Osteocyte (in vitro differentiated cells): ENCODE measurements at places on chromosomes 2 and 18. TPM values are rescaled to one million over a fixed set of nuclear protein-coding genes. Genes with fewer than 3 reads are reported as not detected.
A peak's percentile ranks its signal among the peaks of the same experiment; 100 is the strongest.

DNA sequence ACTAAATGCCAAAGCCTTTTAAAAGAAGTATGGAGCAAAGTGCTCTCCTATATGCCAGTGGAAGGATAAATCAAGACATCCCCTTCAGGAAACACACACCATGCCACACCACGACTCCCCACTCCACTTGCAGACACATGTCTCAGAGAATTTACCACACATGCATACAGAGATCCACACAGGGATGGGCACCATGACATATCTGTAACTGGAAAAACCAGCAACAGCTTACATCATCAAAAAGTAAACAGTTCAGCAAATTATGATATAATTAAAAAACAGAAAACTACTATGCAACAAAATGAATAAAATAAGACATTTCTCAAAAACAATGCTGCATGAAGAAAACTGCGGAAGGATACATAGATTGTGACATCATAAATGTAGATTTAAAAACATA is 29.6 kb downstream of the RBMS1 start:
- H3K27me3 ChIP-seq: no peaks in the 10 kb centered on the region
- H3K4me3 ChIP-seq: no peak overlapping the region
- DNase-seq: no peak
- H3K27ac ChIP-seq: no peak overlapping the region

DNA sequence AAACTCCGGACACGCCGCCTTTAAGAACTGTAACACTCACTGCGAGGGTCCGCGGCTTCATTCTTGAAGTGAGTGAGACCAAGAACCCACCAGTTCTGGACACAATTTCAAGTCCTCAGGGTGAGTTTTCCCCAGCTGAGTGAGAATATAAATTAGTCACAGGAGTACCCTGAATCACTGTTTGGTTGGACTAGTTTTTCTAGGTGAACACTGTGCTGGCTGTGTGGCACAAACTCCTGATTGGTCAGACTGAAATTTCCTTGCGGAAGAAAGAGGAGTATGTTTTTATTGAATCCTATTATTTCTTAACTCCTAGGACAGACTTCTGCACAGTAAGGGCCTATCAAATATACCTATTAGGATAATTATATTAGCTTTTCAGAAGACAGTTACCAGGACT is 288.1 kb upstream of the UBE2E3 start:
- no peaks in the 10 kb centered on the region for H3K27me3 ChIP-seq
- H3K4me3 ChIP-seq: no peak overlapping the region
- no peaks in the 10 kb centered on the region for H3K36me3 ChIP-seq
- no peaks in the 10 kb centered on the region for H3K4me1 ChIP-seq

GRCh38 chr2:190875891-190876290 is 4.7 kb upstream of the GLS start:
- H3K27me3 ChIP-seq: no peaks in the 10 kb centered on the region
- DNase-seq: no peak
- no peak overlapping the region for H3K27ac ChIP-seq
- no peaks in the 10 kb centered on the region for H3K36me3 ChIP-seq
- peaks cover 18% of the 10 kb centered on the region for H3K4me1 ChIP-seq

GRCh38 chr18:2237706-2238105 is 333.6 kb downstream of the METTL4 start:
- peaks cover 17% of the 10 kb centered on the region for H3K4me1 ChIP-seq
- H3K27ac ChIP-seq: no peak overlapping the region
- DNase-seq: no peak
- H3K27me3 ChIP-seq: peaks cover 13% of the 10 kb centered on the region
- no peak overlapping the region for H3K4me3 ChIP-seq

- H3K4me3 ChIP-seq: no peak overlapping the region
- H3K36me3 ChIP-seq: no peaks in the 10 kb centered on the region
- peaks cover 25% of the 10 kb centered on the region for H3K27me3 ChIP-seq
- H3K27ac ChIP-seq: no peak overlapping the region
- no peak for DNase-seq
These were observed 29.0 kb downstream of the LGALSL start for GRCh38 chr2:64482765-64483504.

GRCh38 chr2:52571380-52572347 is 1195.9 kb upstream of the CHAC2 start:
- DNase-seq: peak; percentile 83
- no peaks in the 10 kb centered on the region for H3K27me3 ChIP-seq
- no peak overlapping the region for H3K27ac ChIP-seq
- H3K4me1 ChIP-seq: no peaks in the 10 kb centered on the region

GRCh38 chr2:113198790-113199612 is 25.2 kb downstream of the PSD4 start:
- peak; percentile 93 for DNase-seq
- peaks cover 24% of the 10 kb centered on the region for H3K4me1 ChIP-seq
- H3K36me3 ChIP-seq: no peaks in the 10 kb centered on the region
- H3K27ac ChIP-seq: peak overlapping the region; percentile 34

DNA sequence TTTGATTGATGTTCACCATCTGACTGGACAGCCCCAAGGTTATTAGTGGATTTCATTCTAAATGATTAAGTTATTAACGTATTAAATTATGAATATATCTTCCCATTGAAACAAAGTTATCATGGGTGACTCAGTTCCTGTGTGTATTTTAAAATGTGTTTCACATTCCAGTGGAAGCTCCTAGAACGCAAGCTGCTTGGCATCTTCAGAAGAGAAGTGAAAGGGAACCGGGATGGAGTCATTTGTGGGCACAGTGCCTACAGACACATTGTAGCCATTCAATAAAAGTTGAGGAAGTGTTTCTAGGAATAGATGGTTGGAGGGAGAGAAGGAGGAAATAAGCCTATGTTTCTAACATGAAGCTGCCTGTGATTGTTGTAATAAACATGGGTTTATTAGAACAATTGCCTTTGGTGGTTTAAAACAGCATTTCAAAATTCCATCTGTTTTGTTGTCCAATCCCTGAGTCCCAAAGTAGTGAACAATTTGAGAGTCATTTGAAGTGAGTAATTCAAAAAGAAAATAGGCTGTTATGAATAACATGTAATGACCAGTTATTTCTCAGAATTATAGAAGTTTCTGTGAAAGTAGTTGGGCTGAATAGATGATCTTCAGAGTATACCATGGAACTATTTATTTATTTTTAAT is 143.5 kb downstream of the PKP4 start:
- H3K4me1 ChIP-seq: peaks cover 24% of the 10 kb centered on the region
- H3K36me3 ChIP-seq: peaks cover 17% of the 10 kb centered on the region
- no peaks in the 10 kb centered on the region for H3K27me3 ChIP-seq

DNA sequence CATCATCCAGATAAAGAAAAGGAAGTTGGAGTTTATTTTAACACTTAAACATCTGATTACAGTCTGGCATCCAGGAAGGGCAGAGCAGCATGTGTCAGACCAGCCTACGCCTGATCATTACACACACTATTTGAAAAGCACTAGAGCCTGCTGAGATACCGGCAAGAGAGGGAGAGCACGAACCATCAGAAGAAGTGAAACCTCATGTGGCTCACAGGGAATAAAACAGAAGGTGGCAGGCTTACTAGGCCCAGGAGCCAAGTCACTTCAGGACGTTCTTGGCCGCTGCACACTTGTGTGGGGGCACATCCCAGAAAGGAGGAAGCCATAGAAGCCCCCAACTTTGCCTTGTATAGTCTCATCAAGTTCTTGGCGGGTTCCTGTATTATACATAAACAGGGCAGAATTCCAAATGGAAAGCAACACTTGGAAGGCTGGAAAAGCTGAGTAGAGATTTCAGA is 105.5 kb downstream of the UGGT1 start:
- no peak for DNase-seq
- peaks cover 2% of the 10 kb centered on the region for H3K36me3 ChIP-seq
- no peak overlapping the region for H3K4me3 ChIP-seq
- peaks cover 4% of the 10 kb centered on the region for H3K4me1 ChIP-seq
- no peaks in the 10 kb centered on the region for H3K27me3 ChIP-seq

DNA sequence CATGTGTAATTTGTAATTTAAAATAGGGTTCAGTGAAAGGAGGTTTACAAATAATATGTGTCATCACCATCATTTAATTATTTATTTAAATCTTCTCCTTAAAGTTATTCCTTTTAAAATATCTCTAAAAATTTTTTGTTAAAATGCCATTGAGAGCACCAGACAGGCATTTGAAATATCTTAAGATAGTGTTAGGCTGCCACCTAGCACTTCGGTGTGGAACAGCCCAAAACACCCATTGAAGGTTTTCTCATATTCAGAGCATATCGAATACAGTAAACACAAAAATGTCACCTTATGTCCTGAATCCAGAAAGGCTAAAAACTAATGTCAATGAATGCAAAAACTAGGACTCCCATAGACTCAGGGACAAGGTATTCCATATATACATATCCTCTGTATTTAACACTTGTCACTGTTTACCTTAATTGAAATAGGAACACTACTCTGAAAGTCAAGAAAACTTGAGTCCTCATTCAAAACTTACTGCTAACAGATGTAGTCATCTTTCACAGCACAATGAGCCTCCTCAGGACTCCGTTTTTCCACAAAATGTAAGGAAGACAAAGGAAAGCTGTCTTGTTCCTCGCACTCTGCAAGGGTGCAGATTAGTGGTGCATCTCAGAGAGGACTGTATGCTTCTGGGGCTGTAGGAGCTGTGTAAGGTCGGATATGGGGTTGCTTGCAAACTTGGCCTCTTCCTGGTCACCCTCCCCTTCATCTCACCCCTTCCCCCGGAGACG is 329.5 kb downstream of the PAX3 start:
- no peaks in the 10 kb centered on the region for H3K4me1 ChIP-seq
- no peak overlapping the region for H3K27ac ChIP-seq
- no peak overlapping the region for H3K4me3 ChIP-seq
- DNase-seq: no peak
- H3K36me3 ChIP-seq: no peaks in the 10 kb centered on the region
- peaks cover 36% of the 10 kb centered on the region for H3K27me3 ChIP-seq

DNA sequence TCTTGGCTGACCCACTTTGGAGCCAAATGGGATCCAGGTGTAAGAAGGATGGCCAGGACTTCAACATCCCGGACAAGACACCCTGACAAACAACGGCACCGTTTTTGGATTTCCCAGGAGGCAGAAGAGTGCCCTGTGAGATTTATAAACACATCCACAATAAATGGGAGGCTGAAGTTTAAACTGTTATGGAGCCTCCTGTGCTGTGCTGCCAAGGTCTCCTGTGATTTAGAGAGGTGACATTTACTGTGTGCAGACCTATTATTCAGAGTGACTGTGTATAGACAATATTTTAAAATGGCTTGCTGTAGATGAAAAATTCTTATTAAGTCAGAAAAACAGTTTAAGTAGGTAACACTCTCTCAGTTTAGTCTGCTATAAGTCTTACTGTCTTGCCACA is 401.5 kb upstream of the ETAA1 start:
- H3K4me3 ChIP-seq: no peak overlapping the region
- peaks cover 37% of the 10 kb centered on the region for H3K27me3 ChIP-seq
- no peak overlapping the region for H3K27ac ChIP-seq
- DNase-seq: no peak

DNA sequence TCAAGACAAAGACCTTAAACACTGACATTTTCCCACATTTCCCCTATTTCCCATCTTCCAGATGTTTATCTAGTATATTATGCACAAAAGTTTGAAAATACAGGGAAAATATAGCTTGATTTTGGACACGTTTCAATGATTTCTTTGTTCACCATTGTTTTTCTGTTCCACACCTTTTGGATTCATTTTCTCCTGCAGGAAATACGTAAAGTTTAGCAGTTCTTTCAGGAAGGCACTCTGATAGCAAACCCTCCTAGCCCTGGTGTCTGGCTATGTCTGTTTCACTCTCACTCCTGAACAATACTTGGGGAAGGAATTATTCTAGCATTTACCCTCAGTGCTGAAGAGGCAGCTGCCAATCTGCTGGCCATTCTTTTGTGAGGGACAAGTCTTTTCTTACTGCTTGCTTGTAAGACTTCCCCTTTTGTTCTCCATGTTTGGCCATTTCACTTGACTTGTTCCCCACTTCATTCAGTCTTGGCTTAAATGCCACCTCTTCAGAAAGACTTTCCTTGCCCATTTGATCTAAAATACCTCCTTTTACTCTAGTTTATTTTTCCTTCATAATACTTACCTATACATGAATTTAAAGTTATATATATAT is 195.4 kb downstream of the RNF152 start:
- no peaks in the 10 kb centered on the region for H3K36me3 ChIP-seq
- no peak overlapping the region for H3K4me3 ChIP-seq
- no peak overlapping the region for H3K27ac ChIP-seq
- peaks cover 16% of the 10 kb centered on the region for H3K4me1 ChIP-seq
- no peak for DNase-seq

GRCh38 chr2:457792-458424 is 170.0 kb upstream of the ALKAL2 start:
- H3K27ac ChIP-seq: no peak overlapping the region
- no peaks in the 10 kb centered on the region for H3K36me3 ChIP-seq
- DNase-seq: no peak
- no peak overlapping the region for H3K4me3 ChIP-seq
- peaks cover 10% of the 10 kb centered on the region for H3K4me1 ChIP-seq

- peak overlapping the region; percentile 39 for H3K27ac ChIP-seq
- H3K27me3 ChIP-seq: no peaks in the 10 kb centered on the region
- no peak for DNase-seq
- H3K4me3 ChIP-seq: no peak overlapping the region
- no peaks in the 10 kb centered on the region for H3K36me3 ChIP-seq
- peaks cover 20% of the 10 kb centered on the region for H3K4me1 ChIP-seq
These were observed 61.9 kb upstream of the CREB1 start for GRCh38 chr2:207467716-207468347.

DNA sequence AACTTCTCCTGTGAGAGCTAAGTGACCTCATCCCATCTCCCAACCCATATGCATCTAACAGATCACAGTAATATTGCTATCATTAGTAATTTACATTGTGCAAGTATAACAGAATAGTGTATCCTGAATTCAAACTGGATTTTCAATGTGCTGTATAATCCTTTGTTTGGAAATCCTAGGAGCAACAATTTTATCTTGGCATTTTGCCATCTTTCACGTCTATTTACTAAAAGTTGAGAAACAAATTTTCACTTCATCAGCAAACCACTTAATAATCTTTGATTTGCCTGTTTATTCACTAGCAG is 3.8 kb downstream of the HNRNPLL start:
- H3K27me3 ChIP-seq: no peaks in the 10 kb centered on the region
- peak overlapping the region; percentile 91 for H3K4me3 ChIP-seq
- peaks cover 57% of the 10 kb centered on the region for H3K4me1 ChIP-seq
- H3K36me3 ChIP-seq: no peaks in the 10 kb centered on the region
- H3K27ac ChIP-seq: peak overlapping the region; percentile 93

DNA sequence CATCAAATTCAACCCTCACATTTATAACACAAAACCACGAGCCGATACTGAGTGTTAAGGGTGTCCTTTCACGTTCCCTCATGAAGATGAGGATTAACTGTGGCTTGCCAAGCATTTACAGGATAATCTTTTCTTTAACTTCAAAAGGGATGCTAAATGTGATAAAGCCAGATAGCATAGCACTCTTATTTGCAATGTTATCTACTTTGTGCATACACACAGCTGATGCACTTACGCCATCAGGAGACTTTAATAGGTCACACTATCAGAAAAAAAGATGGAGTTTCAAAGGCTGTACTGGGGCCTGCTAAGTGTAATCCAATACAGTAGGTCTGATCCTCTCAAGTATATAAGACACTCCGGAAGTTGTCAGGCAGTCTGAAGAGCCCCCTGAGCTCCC is 572.7 kb downstream of the PIK3C3 start:
- peaks cover 9% of the 10 kb centered on the region for H3K27me3 ChIP-seq
- no peak for DNase-seq
- no peak overlapping the region for H3K27ac ChIP-seq
- H3K4me1 ChIP-seq: no peaks in the 10 kb centered on the region
- H3K36me3 ChIP-seq: no peaks in the 10 kb centered on the region

Gene ALPI
- not detected in 2 replicates for total RNA-seq

Gene BOK
- 45.0 and 47.5 TPM in 2 replicates for total RNA-seq

Gene REG3A
- not detected in 2 replicates for total RNA-seq
